Esophagus muscularis mucosa (tissue), 4 donors: ENCODE measurements at places on chromosomes 6 and 20. TPM values are rescaled to one million over a fixed set of nuclear protein-coding genes. Genes with fewer than 3 reads are reported as not detected.

DNA sequence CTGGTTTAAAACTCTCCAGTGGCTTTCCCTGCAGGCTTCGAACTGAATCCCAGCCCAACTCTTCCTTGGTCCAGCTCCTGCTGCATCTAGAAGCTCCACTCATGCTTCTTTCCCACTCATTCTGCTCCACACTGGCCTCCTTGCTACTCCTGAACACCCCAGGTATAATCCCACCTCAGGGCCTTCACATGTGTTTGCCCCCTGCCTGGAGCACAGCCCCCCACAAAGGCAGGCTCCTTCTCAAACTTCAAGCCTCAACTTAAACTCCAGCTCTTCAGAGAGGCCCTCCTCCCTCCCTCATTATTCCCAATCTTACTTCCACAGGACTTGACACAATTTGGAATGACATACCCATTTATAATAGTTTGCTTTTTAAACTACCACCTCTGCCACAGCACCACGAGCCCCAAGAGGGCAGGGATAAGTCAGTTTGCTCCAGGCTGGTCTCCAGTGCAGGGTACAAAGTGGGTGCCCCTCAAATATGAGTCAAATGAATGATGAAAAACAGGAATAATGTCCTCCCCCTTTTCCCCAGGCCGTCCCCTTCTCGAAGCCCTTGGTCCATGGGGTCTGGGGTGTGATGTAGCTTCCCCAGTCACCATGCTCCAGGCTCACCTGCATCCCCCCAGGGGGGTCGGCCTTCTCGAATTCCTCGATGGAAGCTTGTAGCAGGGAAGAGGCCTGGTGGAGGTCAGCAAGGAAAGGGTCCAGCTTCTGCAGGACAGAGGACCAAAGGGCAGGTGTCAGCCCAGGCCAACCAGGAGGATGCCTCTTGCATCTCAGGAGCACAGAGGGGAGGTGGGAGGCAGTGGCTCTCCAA, 37.4 kb downstream of the KIAA1755 start:
- H3K4me1 ChIP-seq: peaks cover 15% of the 10 kb centered on the region
- H3K27ac ChIP-seq: no peak overlapping the region
- no peak for DNase-seq
- H3K4me3 ChIP-seq: no peak overlapping the region
- H3K27me3 ChIP-seq: no peaks in the 10 kb centered on the region

- H3K27me3 ChIP-seq: no peaks in the 10 kb centered on the region
- DNase-seq: no peak
- H3K4me1 ChIP-seq: peaks cover 7% of the 10 kb centered on the region
- H3K4me3 ChIP-seq: no peak overlapping the region
- no peak overlapping the region for H3K27ac ChIP-seq
Observed at GRCh38 chr6:38476141-38476540, 163.6 kb downstream of the BTBD9 start.

GRCh38 chr6:13101409-13101808, 226.9 kb downstream of the TBC1D7 start:
- no peaks in the 10 kb centered on the region for H3K36me3 ChIP-seq
- no peak for DNase-seq
- H3K4me3 ChIP-seq: no peak overlapping the region
- H3K27me3 ChIP-seq: no peaks in the 10 kb centered on the region

DNA sequence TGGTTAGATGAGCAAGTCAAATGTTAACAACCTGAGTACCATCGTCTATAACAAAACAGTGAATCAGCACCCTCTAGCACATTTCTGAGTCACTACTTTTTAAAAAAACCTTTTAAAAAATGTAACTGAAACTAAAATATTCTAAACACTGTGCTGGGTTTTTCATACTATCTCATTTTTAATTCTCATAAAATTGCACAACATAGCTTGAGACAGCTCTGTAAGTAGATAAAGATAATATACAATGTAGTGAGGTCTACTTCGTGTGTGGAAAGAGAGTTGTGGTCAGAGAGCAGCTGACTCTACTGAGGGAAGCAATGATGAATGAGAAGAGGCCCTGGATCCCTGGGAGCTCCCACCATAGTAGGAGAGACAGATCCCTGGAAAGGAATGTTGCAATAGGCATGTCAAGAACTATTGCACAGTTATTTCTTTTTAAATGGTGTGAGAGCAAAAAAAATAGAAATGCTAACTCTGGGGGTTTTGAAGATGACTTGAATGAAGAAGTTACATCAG, 13.6 kb upstream of the CALHM6 start:
- H3K4me1 ChIP-seq: peaks cover 4% of the 10 kb centered on the region
- no peak for DNase-seq
- no peaks in the 10 kb centered on the region for H3K36me3 ChIP-seq
- no peak overlapping the region for H3K27ac ChIP-seq
- H3K4me3 ChIP-seq: no peak overlapping the region

- H3K27ac ChIP-seq: no peak overlapping the region
- H3K27me3 ChIP-seq: no peaks in the 10 kb centered on the region
- H3K36me3 ChIP-seq: peaks cover 45% of the 10 kb centered on the region
Observed at GRCh38 chr6:53290537-53291510, 57.9 kb downstream of the ELOVL5 start.

DNA sequence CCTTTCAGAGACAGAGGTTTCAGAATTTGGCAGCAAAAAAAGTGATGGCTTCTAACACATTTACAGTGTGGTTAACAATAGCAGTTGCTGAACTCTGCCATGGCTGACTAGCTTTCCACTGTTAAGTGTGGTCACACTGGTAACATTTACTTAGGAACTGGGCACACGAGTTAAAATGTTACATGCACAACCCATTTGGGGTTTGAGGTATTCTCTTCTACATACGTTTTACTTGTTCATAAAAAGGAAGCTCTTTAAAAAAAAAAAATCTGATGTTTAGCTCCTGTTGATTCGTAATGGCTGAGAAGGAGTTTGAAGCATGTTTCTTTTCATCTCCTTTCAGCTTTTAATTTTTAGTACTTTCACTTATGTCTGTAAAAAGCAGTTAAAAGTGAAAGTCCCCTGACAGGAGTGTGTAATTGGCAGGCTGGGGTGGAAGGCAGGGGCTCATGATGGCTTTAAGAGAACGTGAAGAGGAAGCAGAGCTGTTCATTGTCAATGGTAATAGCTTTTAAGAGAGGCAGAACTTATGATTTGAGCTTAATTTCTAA, 245.9 kb downstream of the FARS2 start:
- no peak overlapping the region for H3K4me3 ChIP-seq
- H3K36me3 ChIP-seq: no peaks in the 10 kb centered on the region
- H3K4me1 ChIP-seq: no peaks in the 10 kb centered on the region
- H3K27ac ChIP-seq: no peak overlapping the region
- H3K27me3 ChIP-seq: no peaks in the 10 kb centered on the region

- H3K27me3 ChIP-seq: no peaks in the 10 kb centered on the region
- H3K4me1 ChIP-seq: no peaks in the 10 kb centered on the region
- H3K4me3 ChIP-seq: no peak overlapping the region
Observed at GRCh38 chr6:108723594-108723993, 124.6 kb upstream of the ARMC2 start.

- H3K4me1 ChIP-seq: peaks cover 13% of the 10 kb centered on the region
- H3K27ac ChIP-seq: no peak overlapping the region
- H3K27me3 ChIP-seq: no peaks in the 10 kb centered on the region
- no peak for DNase-seq
- no peaks in the 10 kb centered on the region for H3K36me3 ChIP-seq
Observed at GRCh38 chr6:155504848-155505607, 49.4 kb upstream of the NOX3 start.

- peak overlapping the region; percentile 87 for H3K27ac ChIP-seq
- no peaks in the 10 kb centered on the region for H3K27me3 ChIP-seq
- H3K4me1 ChIP-seq: peaks cover 63% of the 10 kb centered on the region
- peaks cover 35% of the 10 kb centered on the region for H3K36me3 ChIP-seq
Observed at GRCh38 chr6:33272275-33273128, 627 bp downstream of the RPS18 start.

- no peak for DNase-seq
- H3K36me3 ChIP-seq: no peaks in the 10 kb centered on the region
- H3K27me3 ChIP-seq: no peaks in the 10 kb centered on the region
- peaks cover 10% of the 10 kb centered on the region for H3K4me1 ChIP-seq
Observed at GRCh38 chr6:1593958-1594314, 15.8 kb upstream of the FOXC1 start.

GRCh38 chr6:106334646-106335448, 9.3 kb upstream of the ATG5 start:
- H3K36me3 ChIP-seq: no peaks in the 10 kb centered on the region
- DNase-seq: no peak
- H3K27ac ChIP-seq: no peak overlapping the region
- no peaks in the 10 kb centered on the region for H3K4me1 ChIP-seq
- H3K27me3 ChIP-seq: no peaks in the 10 kb centered on the region

DNA sequence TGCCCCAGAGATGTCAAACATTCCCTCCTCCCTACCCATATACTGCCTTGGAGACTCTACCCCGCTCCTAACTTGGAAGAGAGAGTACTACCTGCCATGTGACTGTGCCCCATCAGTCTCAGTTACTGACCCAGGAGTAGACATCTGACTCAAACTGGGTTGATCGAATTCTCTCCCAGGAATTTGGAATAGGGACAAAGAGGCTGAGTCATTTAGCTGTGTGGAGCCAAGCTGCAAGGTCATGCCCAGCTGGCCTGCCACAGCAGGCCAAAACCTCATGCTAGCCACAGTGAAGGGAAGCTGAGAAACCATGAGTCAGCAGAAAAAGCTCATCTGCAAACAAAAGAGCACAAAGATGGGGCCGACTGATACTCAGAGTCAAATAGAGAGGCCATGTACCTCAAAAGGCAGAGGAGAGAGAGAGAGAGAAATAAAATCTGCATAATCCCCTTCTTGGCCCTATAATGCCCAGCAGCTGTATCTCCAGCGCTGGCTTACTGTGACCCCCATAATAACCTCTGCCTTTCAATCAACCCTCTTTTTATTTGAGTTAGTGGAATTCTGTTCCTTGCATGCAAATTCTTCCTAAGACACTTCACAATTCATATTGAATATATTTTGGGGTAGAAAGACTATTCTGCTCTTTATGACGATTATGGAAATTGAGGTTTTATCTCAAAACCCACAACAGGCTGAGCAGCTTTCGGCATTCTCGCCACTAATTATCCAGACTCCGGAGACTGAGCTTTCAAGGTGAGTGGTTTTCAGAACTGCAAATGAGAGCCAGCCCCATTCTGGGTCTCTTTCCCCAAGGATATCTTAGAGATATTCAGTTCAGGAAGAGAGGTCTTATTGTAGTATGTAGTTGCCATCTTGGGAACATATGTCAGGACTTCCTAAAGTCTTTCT, 21.4 kb upstream of the AKIRIN2 start:
- H3K4me1 ChIP-seq: peaks cover 14% of the 10 kb centered on the region
- no peak for DNase-seq
- no peak overlapping the region for H3K4me3 ChIP-seq

The LGSN gene
- total RNA-seq: not detected

The MARCKS gene
- 31.1 TPM for total RNA-seq

The TMEM217 gene
- total RNA-seq: 0.57 TPM

The NRSN1 gene
- total RNA-seq: 0.11 TPM

The XKR7 gene
- total RNA-seq: not detected

The SLC35F1 gene
- total RNA-seq: 6.8 TPM

The ZC2HC1B gene
- not detected for total RNA-seq
